Putamen (tissue), 1 donor: ENCODE measurements at places on chromosomes 13 and 19.

DNA sequence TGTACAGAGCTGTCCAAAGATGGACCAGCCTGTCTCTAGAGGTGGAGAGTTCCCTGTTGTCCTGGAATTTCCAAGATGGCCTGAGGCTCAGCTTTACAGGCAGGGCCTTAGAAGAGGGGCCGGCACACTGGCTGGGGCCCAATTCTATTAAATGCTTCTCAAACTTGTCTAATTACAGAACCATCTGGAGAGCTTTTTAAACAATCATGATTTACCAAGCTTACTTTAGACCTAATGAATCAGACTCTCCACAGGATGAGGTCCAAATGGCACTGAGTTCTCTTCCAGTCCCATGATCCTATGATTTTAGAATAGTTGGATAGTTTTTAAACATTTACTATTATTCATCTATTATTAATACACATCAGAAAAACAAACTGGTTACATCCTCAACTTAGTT is 123.5 kb downstream of the DNAJC3 start:
- no peak for DNase-seq

GRCh38 chr13:28432816-28433560 is 61.9 kb downstream of the FLT1 start:
- DNase-seq, result no peak

DNA sequence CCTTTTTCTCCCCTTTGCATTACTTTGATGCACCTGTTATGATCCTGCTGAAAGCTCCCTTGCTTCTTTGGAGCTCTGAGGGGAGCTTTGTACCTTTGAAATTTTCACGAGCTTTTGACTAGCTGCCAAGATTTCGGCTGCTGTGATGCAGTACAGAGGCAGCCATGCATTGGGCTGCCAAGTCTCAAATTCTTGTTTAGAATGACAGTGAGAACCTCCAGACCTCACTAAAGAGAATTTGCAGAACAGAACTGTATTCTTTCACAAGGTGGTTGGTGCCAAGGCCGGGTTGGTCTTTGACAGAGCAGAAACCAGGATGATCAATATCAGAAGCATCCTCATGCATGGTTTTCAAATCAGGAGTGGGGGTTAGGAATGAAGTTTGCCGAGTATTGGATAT is 414.8 kb downstream of the GPC5 start:
- DNase-seq, result no peak

- DNase-seq, result no peak
Observed at GRCh38 chr13:110213461-110214074, 93.4 kb downstream of the COL4A1 start.
